ENCODE measurements at places on chromosomes 1 and 21. TPM values are rescaled to one million over a fixed set of nuclear protein-coding genes. Genes with fewer than 3 reads are reported as not detected.
A peak's percentile ranks its signal among the peaks of the same experiment; 100 is the strongest.

DNA sequence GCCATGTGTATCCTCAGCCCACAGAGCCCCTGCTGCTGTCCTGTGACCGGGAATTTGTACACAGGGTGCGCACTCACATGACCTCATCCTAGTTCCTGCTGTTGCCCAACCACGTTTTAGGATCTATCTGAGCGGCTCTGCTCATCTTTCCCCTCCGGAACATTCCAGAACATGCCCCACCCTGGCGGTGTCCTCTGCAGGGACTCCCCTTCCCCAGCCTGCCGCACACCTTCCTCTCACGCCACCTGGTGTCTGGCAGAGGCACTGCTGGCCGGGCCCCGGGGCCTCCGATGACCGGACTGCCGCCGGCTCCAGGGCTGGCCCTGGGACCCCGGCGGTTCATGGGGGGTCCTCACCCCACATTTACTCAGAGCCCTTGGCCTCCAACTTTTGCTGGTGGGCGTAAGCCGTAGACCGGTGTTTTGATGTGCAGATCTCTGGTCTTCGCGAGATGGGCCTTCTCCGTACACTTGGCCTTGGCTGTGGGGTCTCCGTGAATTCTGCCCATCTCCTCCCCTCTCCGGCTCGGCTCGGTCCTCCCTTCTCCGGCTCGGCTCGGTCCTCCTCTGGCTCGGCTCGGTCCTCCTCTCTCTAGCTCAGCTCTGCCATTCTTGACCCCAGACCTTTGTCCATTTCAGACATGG, 29.5 kb downstream of the ARHGEF16 start:
- DNase-seq: peak; percentile 65

DNA sequence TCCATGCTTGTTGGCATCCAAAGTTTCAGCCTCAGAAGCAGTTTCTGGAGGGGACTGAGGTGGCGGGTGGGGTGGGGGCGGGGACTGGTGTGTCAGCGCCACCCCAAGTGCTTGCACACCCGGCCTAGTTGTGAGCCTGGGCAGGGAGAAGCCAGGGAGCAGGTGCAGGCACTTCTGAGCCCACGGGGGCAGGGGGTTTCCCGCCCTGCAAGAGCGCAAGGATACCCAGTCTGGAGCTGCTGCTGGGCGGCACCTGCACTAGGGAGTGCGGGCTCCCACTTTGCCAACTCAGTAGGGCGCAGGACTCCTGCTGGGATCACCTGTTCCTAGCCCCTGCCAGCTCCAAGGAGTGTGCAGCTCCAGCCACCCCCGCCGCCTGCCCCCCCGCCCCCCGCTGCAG, 33.5 kb downstream of the MAGI3 start:
- no peak for DNase-seq

DNA sequence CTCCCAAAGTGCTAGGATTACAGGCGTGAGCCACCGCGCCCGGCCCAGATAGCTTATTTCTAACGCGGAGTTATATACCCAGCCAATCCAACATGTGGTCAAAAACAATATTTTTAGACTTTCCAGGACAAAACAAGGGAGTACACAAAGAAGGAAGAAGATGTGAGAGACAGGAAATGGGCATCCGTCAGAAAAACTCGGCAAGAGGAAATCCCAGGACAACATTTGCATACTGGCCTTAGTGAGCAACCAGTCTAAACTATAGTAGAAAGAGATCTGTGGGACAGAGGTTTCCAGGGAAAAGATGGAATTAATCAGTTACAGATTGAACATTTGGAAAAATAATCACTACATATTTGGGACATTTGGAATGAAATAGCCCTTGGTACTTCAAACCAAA, 11.4 kb downstream of the ARMH1 start:
- no peak for DNase-seq

DNA sequence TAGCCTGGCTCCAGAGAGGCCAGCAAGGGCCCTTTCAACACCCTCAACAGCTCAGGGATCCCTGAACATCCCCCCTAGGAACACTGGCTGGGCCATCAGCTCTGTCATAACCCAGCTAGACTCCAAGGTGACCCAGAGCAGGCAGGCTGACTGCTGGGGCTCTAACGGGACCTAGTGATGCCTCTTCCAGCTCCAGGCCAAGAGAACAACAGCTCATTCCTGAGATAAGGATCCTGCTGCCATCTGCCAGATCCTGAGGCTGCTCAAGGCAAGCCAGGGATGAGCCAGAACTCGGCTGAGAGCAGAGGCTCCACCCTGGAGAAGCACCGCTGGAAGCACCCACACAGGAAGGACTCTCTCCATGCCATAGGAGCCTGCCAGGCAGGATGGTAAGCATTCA, 2.0 kb downstream of the VSIG8 start:
- no peak for DNase-seq

DNA sequence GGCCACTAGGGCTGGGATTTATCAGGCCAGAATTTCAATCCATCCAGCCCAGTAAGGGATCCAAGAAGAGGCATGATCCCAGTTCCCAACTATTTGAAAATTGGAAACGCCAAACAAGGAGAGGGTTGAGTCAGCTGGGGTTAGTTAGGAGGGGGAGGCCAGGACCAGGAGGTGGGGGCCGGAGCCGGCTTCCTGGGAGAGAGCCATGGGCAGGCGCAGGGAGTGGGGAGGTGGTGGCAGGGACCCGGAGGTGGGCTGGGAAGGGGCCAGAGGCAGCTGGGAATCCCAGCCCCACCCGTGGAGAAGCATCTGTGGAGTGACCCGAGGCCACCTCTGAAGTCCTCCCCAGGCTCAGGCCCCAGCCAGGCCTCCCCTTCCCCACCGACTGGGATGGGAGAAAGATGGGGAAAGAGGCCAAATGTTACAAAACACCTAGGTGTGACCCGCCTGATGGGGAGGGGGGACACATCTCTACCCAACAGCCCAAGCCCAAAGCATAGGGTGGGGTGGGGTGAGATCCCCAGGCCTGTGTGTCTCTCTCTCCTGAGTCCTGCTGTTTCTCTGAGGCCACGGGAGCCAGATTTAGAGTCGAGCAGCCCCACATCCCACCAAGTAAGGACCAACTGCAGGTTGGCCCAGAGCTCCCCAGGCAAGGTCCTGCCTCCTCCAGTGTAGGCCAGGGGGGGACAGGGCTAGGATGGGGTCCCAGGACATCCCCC, 10.1 kb downstream of the HSPG2 start:
- no peak for DNase-seq

GNAT2 gene
- total RNA-seq: 0.25 TPM

GIPC2 gene
- 9.0 TPM for total RNA-seq

All from left lobe of liver (tissue), 2 donors.